Cortex of kidney (tissue), 1 donor: ENCODE measurements at places on chromosomes 16 and 17.

- no peak for DNase-seq
These were observed 11.7 kb downstream of the CCDC57 start for GRCh38 chr17:82200743-82201497.

DNA sequence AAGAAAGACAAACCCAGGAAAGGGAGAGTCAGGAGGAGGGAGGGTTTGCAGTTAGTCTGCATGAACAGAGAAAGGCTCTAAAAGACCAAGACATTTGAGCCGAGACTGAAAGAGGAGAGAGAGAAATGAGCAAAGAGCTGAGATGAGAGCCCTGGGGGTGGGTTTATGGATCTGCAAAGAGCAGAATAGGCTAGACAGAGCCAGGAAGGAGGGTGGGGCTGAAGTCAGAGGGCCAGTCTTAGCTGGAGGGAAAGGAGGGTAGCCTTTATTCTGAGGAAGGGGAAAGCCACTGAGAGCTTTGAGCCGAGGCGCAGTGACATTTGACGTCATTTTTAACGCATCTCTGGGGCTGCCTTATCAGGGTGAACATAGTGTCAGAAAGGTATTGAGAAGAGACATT, 85.7 kb upstream of the CDH13 start:
- no peak for DNase-seq

DNA sequence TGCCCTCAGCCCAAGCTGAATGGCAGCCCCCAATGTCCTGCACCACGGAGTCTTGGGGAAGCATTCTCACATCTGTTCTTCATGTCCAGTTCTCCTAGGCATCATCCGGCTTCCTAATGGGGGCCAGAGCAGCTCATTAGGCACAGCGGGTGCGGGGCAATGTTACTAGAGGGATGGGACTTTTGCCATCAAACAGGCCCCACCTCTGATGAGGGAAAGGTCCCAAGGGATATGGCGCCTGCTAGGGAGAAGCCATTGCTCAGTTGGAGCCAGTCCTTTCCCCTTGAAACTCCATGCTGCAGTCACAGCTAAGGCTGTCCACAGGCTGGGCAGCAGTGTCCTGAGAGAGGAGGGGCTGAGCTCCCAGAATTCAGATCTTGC, 1.7 kb upstream of the DPH1 start:
- DNase-seq = no peak

DNA sequence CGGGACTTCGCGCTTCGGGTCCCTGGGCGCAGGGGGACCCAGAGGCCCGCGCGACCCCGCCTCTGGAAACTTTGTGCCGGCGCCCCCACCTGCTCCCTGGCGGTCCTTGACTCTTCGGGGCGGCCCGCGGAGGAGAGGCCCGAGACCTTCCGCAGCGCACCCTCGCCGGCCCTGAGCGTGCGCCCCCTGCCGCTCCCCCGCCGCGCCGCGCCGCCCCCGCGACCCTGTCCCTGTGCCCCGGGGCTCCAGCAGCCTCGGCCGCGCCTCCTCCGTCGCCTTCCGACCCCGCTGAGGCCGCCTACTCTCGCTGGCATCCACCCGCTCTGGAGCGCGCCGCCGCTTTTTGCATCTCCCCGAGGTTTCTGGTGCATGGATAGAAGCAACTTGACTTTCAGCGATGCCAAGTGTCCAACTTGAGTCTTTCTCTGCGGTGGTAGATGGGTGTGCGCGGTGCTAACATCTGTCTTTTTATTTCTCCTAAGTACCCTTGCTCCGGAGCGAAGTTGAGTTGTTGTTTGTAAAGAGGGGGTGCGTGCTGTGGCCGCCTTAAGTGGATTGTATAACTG, 414 bp downstream of the DUSP14 start:
- DNase-seq = peak; percentile 20

- DNase-seq = no peak
These were observed 114.0 kb downstream of the C16orf95 start for GRCh38 chr16:87203060-87203656.

GRCh38 chr16:1984347-1985225, 593 bp downstream of the GFER start:
- DNase-seq = no peak
